ENCODE measurements at places on chromosomes 3 and 15.

DNA sequence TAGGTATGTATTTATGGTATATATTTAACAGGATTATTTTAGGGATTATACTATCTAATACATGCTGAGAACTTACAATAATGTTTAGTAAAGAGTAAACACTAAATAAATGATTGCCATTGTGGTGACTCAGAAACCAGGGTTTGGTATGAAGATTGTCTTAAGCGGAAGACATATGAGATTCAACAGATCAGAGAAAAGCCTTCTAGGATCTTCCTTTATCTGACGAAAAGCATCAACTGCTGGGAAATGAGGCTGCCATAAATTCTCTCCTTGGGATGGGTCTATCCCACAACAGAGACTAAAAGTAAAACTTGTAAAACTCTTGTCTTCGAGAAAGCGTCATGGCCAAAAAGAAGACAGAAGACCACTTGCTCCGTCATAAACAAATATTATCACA, 1352.2 kb upstream of the EPHA6 start:
- no peak for DNase-seq

GRCh38 chr3:183975981-183976662, 41.6 kb downstream of the ABCC5 start:
- DNase-seq, result no peak

DNA sequence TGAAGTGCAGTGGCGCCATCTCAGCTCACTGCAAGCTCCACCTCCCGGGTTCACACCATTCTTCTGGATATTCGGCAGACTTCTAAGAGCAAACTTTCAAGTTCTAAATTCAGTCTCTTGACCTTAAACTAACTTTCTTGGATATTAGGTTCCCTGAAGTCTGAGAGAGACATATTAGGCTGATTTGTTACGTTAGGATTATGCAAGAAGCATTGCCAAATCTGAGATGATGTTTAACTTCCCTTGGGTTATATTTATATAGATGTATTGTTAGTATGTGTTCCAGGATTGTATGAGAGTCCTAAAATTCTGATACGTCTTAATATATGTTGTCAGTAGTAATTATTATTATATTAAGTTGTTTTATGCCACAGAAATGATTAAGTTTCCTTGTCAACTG, 80.1 kb downstream of the SLC6A1 start:
- no peak for DNase-seq

DNA sequence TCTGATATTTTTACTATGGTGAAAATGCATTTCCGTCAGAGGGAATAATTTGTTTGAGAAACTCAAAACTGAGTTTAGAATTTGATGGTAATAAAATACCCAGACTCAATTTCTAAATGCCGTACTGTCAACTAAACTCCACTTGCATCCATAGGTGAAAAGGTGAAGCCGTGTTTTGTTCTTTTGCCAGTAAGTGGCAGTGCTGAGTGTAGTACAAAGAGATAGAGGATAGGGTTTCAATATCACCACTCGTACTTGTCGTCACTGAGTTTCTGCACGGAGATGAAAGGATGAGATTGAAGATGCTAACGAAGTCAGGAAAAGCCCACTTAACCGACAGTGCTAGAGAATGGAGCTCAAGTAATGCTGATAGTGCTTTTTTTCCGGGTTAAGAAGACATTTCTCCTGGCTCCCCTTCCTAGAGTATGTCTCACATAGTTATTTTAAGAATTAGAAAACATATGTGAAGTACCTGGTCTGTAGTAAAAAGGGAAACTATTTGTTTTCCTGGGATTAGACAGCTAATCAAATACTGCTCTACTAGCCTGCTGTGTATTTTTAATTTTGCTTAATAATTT, 345.1 kb downstream of the IL5RA start:
- no peak for DNase-seq

DNA sequence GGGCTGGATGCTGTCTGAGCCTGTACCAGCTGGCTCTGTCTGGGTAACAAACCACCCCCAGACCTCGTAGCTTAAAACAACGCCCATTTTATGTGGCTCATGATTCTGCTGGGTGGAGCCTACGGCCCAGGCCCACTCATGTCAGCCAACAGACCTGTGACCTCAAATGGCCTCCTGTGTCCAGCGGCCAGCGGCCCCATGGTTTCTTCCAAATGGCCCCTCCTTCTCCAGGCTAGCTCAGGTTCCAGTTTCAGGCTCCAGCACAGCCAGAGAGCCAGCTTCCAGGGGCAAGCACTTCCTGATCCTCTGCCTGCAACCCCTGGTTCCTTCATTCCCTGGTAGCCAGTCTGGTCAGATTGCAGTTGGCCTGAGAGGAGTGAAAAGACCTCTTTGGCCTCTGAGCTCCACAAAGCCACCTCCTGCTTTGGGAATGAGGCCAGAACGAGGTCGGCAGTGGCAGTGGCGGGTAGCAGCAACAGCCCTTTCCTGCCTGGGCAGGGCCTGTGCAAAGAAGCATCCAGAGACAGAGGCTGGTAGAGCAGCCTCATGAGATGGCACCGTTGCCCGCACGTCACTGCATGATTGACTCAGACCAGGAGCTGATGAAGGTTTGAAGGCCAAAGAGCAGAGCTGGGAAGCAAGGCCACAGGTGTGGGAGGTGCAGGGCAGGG, 21.0 kb upstream of the PLXNA1 start:
- DNase-seq, result no peak

- DNase-seq, result no peak
Measured at GRCh38 chr15:64521726-64522164, 61.4 kb downstream of the ZNF609 start.

- no peak for DNase-seq
Measured at GRCh38 chr15:40550341-40551037, 14.4 kb downstream of the CCDC32 start.

DNA sequence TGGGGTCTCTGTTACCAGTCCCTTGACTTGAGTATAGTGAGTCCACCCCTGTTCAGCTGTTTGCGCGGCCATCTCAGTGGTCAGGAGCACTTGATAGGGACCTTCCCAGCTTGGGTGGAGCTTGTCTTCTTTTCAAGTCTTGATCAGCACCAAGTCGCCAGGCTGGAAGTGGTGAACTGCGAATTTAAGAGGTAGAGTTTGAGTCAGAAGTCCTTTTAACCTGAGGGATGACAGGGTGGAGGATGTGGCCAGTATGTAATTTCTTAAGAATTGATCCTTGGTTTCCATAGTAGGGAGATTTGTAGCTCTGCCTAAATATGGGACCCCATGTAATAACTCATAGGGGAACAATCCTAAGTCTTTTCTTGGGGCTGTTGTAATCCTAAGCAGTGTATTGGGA, 86.3 kb upstream of the XCR1 start:
- no peak for DNase-seq

- DNase-seq, result no peak
Measured at GRCh38 chr3:30914696-30915095, 20.2 kb upstream of the GADL1 start.

DNA sequence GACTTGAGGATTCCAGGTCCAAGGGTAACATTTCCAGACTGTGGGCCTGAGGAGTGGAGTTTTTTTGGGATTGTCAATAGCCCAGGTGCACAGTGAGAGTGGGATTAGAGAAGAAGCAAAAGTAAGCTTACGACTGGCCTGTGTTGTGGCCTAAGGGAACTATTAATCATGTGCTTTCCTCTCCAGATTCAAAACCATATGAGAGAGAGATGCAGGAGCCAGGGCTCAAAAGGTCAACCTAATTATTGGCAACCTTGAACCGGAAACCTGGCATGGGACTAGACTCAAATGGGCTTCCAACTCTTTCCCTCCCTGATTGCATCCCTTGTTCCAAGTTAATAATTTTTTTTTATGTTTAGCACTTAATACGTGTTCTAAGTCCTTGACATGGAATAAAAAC, 242.1 kb upstream of the THRB start:
- DNase-seq, result no peak

GRCh38 chr15:52480990-52481389, 47.7 kb downstream of the MYO5A start:
- DNase-seq, result no peak

GRCh38 chr3:110813541-110813940, 258.1 kb upstream of the NECTIN3 start:
- DNase-seq, result no peak
